ENCODE measurements at places on chromosomes 5 and 9.

GRCh38 chr5:72013766-72014624 lies 93.3 kb upstream of the MAP1B start:
- peak; percentile 19 for DNase-seq

GRCh38 chr5:138212828-138213160 lies 329 bp downstream of the CDC23 start:
- peak; percentile 58 for DNase-seq

GRCh38 chr9:78003730-78004129 lies 27.9 kb downstream of the GNAQ start:
- DNase-seq, result no peak

DNA sequence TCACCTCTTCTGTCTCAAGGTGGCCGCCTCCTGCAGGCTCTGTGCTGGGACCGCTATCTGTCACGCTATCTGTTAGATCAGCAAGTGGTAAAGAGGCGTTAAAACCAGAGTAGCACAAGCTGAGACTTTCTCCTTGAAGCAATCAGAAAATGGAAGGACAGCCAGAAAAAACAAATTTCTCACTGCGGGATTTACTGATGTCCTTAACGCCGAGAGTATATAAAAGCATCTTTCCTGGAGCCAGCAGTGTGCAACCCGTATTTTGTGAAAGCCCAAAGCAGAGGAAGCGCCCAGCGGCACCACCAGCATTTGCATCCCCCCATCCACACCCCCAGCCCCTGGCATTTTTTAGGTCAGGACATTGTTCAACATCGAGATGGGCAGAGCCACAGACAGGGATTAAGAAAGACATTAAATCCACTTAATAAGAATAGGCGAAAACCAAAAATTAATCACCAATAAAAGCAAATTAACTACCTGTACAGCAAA lies 48.6 kb downstream of the DUSP1 start:
- no peak for DNase-seq

DNA sequence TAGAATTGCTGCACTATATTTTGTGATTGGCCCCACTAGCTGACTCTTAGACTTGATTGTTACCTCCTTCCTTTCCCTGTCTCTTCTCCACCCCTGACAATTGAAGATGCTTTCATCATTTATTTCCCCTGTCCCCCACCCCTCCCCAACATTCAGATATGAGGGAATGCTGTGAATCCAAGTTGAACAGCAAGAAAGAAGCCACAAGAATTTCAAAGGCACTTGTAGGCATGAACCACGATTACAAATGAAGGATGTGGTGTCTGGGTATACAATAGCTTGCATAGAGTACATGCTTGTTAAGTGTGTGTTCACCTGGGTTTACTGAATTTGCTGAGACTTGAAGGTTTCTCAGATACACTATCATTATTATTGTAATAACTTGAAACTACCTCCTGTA lies 78.3 kb upstream of the TRIO start:
- DNase-seq, result no peak

DNA sequence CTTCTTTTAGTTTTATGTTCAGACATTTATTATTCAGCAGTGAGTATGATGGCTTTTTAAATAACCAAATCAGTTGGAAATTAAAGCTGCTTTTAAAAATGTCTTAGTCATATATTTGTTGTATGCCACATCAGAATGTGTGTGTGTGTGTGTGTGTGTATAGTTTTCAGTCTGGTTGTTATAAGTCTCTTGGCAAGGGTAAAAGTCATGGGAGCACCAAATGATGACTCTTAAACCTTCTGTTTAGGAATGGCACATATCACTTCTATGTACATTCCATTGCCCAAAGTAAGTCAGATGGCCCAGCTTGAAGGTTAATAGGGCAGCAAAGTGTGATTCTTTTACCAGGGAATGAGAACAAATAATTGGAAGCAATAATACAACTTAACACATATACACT lies 135.9 kb downstream of the RNF180 start:
- DNase-seq, result no peak

GRCh38 chr5:87015901-87016300 lies 251.8 kb upstream of the RASA1 start:
- DNase-seq, result no peak

- DNase-seq, result no peak
Observed at GRCh38 chr9:14346231-14346791, 32.4 kb upstream of the NFIB start.

DNA sequence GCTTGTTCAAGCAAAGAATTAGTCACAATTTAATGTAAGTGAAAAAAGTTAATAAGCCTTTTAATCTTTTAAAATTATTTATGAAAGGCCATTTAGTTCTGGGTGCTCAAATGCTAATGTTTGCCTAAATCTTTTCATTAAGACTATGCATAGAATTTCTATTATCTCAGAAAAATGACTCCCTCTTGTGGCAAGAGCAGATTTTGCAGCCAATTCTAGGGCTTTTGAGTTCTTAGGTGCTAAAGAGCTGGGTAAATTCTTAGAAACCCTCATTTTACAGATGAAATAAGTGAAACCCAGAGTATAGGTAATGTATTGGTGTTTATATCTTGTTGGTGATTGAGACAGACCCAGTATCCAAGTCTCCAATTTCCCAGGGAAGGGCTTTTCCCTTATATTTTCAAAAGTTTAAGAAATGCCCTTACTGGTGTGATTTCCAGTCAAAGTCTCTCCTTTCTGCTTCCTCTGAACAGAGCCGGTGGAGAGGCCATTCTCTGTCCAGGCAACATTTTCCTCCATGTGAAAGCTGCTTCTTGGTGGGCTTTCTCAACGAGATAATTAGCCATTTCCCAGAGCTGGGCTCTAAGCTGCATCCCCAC lies 24.1 kb upstream of the PCSK5 start:
- peak; percentile 83 for DNase-seq

GRCh38 chr5:38059876-38060275 lies 198.5 kb upstream of the EGFLAM start:
- DNase-seq, result no peak

DNA sequence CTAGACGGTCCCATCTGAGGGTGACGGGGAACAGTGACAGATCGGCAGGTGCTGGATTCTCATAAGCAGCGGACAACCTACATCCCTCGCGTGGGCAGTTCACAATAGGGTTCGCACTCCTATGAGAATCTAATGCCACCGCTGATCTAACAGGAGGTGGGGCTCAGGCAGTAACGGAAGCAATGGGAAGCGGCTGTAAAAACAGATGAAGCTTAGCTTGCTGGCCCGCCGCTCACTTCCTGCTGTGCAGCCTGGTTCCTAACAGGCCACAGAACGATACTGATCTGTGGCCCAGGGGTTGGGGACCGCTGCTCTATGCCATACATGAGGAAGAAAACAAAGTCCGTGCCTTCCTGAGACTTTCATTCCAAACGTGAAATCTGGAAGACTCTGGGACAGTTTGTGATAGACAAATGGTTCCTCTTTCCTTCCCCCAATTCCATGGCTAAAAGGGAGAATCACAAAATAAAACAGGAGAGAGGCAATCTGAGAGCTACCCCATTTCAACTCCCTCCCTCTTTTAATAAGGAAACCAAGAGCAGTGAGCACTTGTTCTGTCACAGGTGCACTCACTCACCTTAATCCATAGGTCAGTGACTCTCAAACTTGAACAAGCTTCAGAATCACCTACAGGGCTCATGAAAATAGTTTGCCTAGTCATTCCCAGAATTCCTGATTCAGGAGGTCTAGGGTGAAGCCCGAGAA lies 12.1 kb downstream of the PDCL start:
- no peak for DNase-seq

GRCh38 chr5:122110987-122111386 lies 18.4 kb upstream of the ZNF474 start:
- DNase-seq, result no peak

DNA sequence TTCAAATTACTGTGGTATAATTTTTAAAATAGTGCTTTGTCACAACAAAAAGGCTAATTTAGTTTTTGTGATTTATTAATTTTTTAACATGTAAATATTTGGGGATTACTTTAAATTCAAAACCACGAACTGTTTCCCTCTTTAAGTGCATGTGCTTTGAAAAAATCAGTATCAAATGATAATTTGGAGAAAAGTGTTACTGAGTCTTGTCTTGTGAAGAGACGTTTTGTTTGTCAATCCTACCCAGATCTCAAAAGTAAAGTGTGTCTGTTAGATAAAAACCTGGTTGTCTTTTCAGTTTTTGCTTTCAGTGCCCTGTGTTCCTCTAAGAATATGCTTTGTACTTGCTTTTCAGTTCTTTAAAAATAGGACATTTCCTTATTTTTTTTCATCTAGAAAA lies 7.7 kb downstream of the ZSWIM6 start:
- DNase-seq, result no peak

DNA sequence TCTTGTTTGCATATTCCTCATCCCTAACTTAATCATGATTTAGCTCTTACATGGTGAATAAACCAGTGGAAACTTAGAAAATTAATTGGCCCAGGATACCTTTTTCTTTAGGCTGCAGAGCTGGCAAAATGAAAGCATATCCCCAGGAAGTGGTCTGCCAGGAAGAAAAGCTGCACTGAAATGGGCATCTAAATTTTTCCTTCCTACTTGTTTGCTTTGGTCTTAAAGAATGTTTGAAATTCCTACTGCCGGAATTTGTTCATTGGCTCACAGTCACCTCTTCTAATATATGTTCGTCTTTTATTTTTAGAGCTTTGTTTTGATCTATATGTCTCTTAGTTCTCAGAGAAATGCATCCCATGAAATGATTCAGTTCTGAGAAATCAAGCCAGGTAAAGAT lies 113.2 kb upstream of the ELL2 start:
- DNase-seq, result no peak

- DNase-seq, result peak; percentile 10
Observed at GRCh38 chr5:116766470-116766947, 191.9 kb upstream of the SEMA6A start.

DNA sequence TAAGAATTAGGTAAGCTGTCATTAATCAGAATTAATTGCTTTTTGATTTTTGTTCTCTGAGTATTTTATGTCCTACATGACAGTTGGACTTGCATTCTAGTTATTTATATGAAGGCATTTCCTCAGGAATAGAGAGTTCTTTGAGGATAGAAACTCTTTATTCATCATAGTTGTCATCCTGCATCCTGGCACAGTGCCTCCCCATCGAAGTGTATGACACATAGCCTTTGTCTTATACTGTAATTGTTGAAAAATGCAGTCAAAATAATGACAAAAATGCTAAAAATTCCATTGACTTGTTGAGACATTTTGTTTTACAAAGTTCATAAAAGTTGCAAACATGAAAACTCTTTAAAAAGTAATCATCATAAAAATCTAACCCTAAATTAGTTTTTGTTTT lies 36.5 kb downstream of the CFAP95 start:
- peak; percentile 56 for DNase-seq

- DNase-seq, result no peak
Observed at GRCh38 chr9:123550012-123550411, 194.0 kb downstream of the CRB2 start.

GRCh38 chr5:172855597-172856292 lies 21.7 kb downstream of the ERGIC1 start:
- no peak for DNase-seq

- no peak for DNase-seq
Observed at GRCh38 chr9:100126423-100126822, 27.4 kb downstream of the INVS start.

GRCh38 chr5:139746691-139747582 lies 48.7 kb upstream of the PSD2 start:
- peak; percentile 34 for DNase-seq

GRCh38 chr5:33010846-33011245 lies 299.7 kb downstream of the NPR3 start:
- peak; percentile 7 for DNase-seq

DNA sequence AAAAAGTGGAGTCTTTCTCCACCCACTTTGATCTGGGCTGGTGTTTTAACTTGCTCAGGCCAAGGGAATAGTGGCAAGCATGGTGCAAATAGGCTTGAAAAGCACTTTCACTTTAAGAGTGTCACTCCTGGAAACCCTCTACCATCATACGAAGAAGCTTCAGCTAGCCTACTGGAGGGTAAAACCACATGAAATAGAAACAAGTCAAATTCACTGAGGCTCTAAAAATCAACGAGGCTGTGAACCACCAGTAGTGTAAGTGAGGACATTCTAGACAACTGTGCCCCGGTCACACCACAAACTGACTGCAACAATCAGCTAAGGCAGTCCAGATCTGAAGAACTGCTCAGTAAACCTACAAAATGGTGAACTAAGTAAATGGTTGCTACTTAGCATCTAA lies 2366.3 kb upstream of the C9orf72 start:
- no peak for DNase-seq

DNA sequence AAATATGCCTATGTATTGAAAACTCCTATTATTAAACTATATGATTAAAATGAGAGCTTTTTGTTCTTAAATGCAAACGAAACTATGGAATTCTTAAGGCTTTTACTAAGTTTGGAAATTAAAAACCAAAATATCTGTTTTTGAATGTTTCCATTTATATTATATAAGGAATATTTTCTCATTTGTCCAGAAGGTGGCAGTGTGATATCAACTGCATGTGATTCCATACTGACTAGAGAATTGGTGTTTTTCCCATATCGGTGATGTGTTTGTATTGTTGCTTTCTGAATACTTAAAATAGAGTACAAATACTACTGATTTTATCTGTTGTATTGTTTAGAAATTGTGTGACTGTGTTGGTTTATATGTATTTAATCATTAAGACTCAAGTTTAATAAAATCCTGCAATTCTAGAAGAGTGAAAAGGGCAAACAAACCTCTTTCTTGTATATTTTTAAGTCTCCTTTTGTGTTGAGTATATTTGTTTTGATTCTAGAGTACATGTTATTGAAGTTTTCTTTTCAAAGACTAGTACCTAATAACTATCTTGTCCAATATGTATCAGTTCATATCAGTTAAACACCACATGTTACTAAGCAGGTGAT lies 320.8 kb downstream of the CCDC171 start:
- DNase-seq, result peak; percentile 89

- DNase-seq, result no peak
Observed at GRCh38 chr5:30099634-30100033, 1093.9 kb upstream of the CDH6 start.

GRCh38 chr5:132229236-132229635 lies 1.6 kb upstream of the P4HA2 start:
- no peak for DNase-seq

GRCh38 chr9:126959336-126959735 lies 44.8 kb downstream of the RALGPS1 start:
- DNase-seq, result no peak

DNA sequence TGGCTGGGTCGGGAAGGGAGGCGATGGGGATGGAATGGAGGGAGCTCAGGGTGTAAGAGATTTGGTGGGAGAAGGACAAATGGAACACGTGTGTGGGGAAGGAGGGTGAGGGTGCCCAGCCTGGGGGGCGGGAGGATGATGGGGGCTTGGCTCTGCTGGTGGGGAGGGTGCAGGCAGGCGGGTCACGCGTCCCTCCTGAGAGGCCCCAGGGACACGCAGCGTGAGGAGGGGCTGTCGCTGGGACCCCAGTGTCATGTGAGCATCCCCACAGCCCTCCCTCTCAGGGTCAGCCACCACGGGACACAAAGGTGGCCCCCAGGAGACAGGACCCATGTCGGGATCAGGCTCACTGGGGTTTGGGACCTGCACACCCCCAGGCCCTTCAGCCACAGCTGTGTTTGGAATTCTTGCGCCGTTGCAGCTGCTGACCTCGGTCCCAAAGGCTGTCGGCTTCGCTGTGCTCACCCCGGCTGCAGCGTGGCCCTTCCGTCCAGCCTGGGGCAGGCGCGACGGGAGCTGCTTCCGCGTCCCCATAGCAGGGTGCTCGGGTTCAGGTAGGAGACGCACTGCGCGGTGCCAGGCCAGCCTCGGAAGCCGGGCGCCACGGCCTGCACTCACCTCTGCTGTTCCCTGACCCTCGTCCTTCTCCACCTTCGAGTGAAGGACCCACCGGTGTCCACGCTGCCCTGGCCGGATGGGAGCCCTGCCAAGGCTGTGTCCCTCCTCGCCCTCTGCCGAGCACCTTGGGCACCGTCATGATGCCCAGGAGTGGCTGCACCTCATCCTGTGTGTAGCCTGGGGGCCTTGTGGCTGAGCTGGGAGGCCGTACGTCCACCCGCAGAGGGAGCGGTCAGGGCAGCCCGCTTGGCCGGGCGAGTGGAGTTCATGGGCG lies 5.4 kb downstream of the SLC6A19 start:
- DNase-seq, result no peak

Data from adipocyte (in vitro differentiated cells).